HTR-8/SVneo (cell line): ENCODE measurements at places on chromosomes 16 and 17.

DNA sequence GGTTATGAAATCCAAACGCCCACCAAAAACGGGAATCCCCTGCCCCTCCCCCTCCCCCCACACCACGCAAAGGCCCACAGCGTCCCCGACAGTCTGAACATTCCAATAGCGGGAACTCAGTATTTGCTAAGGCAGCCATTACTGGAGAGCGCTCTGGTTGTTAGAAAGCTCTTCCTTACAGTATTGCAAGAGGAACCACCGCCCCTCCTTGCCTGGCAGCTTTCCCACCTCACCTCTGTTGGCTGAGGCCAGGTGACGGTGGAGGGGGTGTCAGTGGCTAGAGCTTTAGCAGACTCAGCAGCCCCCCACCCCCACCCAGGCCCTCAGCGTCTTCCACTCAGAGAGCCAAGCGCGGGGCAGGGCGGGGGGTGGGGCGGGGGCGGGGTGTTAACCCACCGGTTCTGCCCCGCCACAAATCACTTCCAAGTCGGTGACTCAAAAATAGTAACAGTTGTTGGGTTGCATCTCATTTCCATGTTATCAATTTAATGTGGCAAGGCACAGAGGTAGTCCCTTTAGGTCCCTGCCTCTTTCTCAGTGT is 2.2 kb upstream of the PLEKHH3 start:
- peak; percentile 51 for DNase-seq

DNA sequence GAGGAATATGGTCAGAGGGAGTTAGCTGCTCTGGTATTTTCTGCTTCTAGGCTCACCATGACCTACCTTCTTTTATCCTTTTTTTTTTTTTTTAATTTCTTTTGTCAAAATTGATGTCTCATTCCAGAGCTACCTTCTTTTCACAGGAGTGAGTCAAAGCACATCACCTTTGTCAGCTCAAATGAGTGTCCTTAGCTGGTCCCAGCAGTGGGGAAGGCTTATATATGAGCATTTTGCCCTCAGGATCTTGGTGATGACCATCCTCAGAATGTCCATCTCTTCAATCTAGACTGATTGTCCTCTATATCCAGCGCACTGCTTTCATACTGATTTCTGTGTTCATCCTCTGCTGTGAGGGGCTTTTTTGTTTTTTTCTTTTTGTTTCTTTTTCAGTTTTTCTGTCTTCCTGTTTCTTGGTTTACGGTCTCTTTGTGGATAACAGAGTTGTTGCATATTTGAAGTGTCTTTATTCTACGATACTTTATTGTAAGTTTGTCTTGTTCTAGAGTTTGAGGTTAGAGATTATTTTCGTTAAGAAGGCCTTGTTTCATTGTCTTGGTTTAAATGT is 24.9 kb downstream of the CBFB start:
- DNase-seq, result no peak

- DNase-seq, result peak; percentile 49
Observed at GRCh38 chr16:66409156-66409555, 17.9 kb upstream of the BEAN1 start.

- no peak for DNase-seq
Observed at GRCh38 chr17:42288803-42289610, 709 bp downstream of the STAT5A start.

DNA sequence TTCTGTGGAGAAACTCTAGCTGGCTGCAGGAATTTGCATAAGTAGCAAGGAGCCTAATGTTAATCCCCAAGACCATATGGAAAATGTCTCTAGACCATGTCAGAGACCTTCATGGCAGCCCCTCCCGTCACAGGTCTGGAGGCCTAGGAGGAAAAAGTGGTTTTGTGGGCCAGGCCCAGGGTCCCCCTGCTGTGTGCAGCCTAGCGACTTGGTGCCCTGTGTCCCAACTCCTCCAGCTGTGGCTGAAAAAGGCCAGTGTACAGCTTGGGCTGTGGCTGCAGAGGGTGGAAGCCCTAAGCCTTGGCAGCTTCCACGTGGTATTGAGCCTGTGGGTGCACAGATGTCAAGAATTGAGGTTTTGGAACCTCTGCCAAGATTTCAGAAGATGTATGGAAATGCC is 306.9 kb upstream of the CA10 start:
- DNase-seq, result no peak

DNA sequence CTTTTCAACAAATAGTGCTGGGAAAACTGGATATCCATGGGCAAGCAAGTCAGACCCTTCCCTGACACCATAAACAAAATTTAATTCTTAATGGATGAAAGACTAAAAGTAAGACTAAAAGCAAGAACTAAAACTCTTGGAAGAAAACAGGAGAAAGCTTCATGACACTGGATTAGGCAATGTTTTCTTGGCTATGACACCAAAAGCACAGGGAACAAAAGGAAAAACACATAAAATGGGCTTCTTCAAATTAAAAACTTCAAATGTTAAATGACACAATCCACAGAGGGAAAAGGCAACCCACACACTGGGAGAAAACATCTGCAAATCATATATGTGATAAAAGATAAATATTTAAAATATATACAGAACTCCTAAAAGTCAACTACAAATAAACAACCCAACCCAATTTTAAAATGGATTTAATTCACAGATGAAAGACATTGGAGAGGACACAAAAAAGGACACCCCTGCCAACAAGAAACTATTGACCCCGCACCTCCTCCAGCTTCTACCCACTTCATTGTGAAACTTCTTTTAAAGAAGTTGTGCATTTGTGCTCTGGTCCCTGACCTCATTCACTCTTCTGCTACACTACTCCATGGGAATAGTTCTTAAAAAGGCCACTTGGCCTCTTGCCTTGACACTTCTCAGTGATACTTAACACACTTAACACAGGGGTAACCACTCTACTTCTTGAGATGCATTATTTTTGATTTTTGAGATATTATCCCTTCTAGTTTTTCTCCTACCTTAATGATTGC is 80.3 kb downstream of the TRIM37 start:
- DNase-seq, result no peak

- no peak for DNase-seq
Observed at GRCh38 chr16:2756288-2757015, 4.0 kb downstream of the SRRM2 start.

- no peak for DNase-seq
Observed at GRCh38 chr17:83177611-83178532, 98.5 kb downstream of the METRNL start.

DNA sequence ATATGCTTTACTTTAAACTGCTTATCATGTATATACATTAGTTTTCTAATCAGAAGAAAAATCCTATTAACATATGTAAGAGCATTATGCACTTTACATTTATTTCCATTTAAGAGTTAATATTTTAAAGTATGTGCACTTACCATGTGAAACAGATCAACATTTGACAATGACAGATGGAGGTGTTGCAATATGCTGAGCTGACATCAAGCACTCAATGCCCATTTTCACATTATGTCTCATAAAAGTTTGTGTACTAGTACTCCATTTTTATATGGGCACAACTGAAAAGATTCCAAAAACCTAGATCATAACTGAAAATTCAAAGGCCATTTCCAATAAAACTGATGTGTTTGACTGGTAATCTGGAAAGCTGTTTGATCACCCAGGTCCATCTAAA is 420.9 kb upstream of the SOX9 start:
- DNase-seq, result no peak

- no peak for DNase-seq
Observed at GRCh38 chr16:81210807-81211206, 27.7 kb upstream of the BCO1 start.

- DNase-seq, result peak; percentile 28
Observed at GRCh38 chr17:82876602-82877379, 37.0 kb upstream of the ZNF750 start.
